Activated T-cell treated with anti-CD3 and anti-CD28 coated beads for 24 hours (primary cell): ENCODE measurements at places on chromosomes 13 and 19.
A peak's percentile ranks its signal among the peaks of the same experiment; 100 is the strongest.

GRCh38 chr19:17866964-17867486 is 4.7 kb upstream of the SLC5A5 start:
- no peak for DNase-seq

GRCh38 chr19:7575434-7576040 is 20.1 kb upstream of the CAMSAP3 start:
- no peak for DNase-seq

GRCh38 chr13:98187965-98188261 is 10.8 kb upstream of the RNF113B start:
- DNase-seq = no peak

GRCh38 chr13:59790626-59791025 is 373.1 kb downstream of the DIAPH3 start:
- no peak for DNase-seq

DNA sequence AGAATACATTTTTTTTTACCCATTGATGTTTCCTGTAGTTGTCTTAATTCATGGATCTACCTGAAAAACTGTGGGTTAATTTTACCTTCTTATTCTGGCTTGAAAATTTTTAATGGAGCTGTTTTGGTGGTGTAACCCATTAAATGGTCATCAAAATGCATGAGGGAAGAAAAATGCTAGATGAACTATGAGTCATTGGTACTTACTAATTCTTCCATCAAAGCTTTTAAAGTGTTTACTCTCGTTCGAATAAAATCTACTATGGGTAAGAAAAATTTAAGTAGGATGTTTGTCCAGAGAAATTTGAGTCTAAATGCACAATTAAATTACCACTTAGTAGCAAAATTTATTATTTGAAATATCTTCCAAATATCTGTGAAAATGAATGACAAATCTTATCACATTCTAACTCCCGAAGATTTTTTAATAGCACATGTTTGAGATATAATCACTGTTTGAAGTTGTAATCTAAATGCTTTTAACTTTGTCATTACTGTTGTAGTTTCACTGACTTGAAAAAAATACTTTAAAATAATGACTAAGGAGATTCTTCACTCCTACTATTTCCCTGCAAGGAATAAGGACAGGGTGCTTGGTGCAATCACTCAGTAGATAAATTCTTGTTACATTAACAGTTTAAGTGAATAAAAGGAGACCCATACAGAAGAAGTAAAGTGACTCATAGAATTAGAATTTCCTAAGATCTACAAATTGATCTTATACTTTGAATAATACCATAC is 437.7 kb downstream of the IRS2 start:
- no peak for DNase-seq

DNA sequence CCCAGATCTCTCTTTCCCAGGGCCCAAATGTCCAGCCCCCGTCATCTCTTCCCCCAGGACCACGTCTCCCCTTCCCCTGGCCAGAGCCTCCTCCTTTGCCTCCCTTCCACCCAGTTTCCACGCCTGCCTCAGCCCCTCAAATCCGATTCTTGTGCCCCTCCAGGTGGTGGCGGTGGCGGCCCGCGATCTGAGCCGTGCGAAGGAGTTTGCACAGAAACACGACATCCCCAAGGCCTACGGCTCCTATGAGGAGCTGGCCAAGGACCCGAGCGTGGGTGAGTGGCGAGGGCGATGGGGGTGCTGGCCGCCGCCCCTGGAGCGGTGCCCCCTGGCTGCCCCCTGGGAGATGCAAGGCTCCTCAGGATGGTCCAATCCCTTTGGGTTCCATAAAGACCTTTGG is 1.3 kb downstream of the DHDH start:
- no peak for DNase-seq

- no peak for DNase-seq
These were observed 566 bp upstream of the CCDC97 start for GRCh38 chr19:41309180-41310032.

- DNase-seq = no peak
These were observed 26.8 kb downstream of the CLDN10 start for GRCh38 chr13:95579303-95579702.

DNA sequence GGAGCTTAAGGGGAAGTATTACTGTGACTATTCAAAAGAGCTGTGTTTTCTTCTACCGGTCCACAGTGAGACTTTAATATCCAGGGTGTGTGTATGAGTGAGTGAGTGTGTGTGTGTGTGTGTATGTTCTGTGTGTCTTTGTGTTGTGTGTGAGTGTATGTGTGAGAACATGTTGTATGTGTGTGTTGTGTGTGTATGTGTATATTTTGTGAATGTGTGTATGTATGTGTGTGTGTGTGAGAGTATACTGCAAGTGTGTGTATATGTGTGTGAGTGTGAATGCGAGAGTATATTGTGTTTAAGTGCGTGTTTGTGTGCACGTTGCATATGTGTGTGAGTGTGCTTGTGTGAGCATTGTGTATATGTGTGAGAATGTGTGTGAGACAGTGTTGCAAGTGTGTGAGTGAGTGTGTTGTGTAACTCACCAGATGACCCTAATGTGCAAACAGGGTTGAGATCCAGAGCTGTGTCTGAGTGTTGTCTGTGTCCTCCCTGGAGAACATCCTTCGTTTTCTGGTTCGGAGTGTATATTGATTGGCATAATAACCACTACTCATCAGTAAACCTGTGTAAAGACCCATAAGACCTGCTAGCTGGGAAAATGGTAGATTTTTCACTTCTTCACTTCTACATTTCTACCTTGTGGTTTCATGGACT is 101.1 kb upstream of the RNF113B start:
- DNase-seq = no peak

DNA sequence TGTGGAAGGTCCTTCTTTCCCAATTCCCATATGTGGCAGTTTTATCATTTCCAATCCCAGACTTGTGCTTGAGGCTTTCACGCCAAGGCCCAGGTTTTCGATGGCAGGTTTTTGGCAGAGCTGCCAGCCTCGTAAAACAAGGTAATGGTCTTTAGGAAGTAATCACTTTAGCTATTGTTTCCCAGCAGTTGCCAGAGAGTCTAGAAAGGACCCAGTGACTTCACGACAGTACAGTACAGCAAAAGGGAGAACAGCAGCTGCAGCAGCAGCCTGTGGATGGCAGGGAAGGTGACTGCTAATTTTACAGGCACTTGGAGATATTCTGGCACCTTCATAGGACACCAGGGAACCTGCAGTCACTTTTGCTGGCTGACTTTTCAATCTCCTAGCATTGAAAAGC is 291.6 kb upstream of the MAB21L1 start:
- no peak for DNase-seq

DNA sequence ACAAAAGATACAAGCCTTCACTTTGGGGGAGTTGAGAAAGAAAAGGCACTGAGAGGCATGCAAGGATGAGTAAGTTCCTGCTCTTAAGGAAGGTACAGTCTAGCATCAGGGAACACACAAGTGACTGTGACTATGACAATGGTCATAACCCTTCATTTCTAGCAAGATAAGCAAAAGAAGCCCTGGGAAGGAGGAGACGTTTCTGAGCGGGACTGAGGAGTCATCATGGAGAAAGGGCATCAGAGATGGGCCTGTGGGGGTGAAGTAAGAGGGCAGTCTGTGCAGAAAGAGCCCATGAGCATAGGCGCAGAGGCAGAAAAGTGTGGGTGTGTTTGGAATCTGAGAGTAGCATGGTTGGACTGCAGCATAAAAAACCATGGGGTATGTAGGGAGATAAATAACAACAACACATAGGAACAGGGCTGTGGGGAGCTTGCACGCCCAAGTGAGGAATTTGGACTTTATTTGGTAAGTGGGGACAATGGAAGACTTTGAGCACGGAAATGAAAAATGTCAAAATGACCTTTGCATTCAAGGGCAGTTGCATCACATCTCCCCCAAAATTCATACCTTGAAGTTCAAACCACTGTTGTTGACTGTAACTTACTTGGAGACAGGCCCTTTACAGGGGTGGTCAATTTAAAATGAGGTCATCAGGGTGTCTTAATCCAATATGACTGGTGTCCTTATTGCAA is 86.7 kb downstream of the MBNL2 start:
- no peak for DNase-seq

DNA sequence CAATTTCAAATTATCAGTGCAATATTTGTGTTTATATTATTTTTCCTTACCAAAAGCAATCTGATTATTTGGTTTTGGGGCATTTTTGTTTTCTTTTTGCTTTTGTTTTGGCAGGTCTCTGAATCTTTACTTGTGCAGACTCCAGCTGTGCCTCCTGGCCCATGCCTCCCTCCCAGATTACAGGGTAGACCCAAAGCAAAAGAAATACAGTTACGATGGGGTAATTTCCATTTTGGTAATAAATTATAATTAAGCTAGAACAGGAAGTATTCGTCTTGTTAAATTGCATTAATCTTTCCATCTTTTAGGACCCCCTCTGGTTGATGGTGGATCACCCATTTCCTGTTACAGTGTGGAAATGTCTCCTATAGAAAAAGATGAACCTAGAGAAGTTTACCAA is 29.2 kb upstream of the MLNR start:
- DNase-seq = no peak

- no peak for DNase-seq
These were observed 11.1 kb downstream of the LYL1 start for GRCh38 chr19:13091400-13092157.

- no peak for DNase-seq
These were observed 80.5 kb upstream of the MBNL2 start for GRCh38 chr13:97141564-97142005.

- no peak for DNase-seq
These were observed 35.3 kb downstream of the DACH1 start for GRCh38 chr13:71831716-71832115.

GRCh38 chr13:44578067-44578400 is 1.9 kb upstream of the TSC22D1 start:
- no peak for DNase-seq

- DNase-seq = no peak
These were observed 194.1 kb downstream of the NUFIP1 start for GRCh38 chr13:44795176-44795575.

DNA sequence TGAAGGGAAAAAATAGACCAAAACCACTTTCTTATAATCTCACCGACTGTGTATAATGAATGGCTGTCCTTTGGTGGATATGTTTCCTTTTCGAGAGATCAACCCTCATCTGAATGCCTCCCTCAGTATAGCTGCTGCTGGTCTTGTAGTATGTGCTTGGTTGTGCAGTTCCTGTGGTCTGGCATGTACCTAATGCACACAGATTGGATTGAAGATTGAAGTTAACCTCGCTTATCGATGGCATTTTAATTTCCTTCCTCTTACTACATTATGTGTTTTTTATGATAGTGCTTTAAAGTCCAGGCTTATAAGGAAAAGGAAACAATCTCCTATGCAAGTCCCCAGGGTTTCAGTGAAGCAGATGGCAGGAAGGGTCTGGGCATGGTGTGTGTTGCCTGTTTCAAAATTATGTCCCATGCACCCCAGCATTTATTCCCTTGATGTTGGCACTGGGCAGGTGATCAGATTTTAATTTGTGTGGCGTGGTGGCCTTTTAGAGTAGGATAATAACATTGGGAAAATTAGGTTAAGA is 334.1 kb downstream of the SHISA2 start:
- no peak for DNase-seq

- no peak for DNase-seq
These were observed 201.7 kb upstream of the UBL3 start for GRCh38 chr13:30052120-30052519.

GRCh38 chr19:28401739-28402424 is 811.1 kb downstream of the UQCRFS1 start:
- no peak for DNase-seq

GRCh38 chr13:110830331-110830730 is 84.5 kb downstream of the ANKRD10 start:
- DNase-seq = no peak

- no peak for DNase-seq
These were observed 25.6 kb upstream of the PCCA start for GRCh38 chr13:100063333-100063732.

DNA sequence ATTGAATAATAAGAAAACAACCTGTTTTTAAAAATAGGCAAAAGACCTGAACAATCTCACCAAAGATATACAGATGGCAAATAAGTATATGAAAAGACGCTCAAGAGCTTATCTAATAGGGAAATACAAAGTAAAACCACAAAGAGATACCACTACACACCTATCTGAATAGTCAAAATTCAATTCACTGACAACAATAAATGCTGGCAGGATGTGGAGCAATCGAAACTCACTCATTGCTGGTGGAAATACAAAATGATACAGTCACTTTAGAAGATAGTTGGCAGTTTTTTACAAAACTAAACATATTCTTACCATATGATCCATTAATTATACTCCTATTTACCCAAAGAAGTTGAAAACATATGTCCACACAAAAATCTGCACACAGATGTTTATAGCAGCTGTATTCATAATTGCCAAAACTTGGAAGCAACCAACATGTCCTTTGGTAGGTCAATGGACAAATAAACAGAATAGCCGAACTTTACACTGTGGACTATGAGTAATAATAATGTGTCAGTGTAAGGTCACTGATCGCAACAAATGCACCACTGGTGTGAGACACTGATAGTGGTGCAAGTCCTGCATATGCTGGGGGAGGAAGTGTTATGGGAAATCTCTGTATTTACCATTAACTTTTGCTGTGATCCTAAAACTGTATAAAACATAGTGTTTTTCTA is 20.8 kb downstream of the ZC3H13 start:
- DNase-seq = no peak

- DNase-seq = no peak
These were observed 12.6 kb downstream of the SCEL start for GRCh38 chr13:77548095-77548494.

GRCh38 chr19:51799034-51799773 is 4.2 kb downstream of the FPR3 start:
- DNase-seq = no peak

DNA sequence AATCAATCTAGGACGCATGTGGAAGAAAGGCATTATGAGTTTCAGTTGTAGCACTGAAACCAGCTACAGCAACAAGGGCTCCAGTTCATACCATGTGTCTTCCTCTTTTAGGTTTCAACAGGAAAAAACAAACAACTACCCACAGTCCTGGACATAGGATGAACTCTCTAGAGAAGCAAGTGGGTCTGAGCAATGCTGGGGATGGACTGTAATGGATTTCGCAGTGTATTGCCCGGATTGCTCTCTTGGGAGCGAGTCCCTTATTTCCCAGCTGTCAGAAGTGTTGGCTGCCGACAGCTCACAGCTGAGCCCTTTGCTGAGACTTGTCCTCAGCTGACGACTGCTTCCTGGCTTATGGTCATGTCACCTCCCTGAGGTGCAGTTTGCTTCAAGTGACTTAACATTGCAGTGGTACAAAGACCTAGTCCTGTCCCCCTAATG is 12.1 kb upstream of the MYCBP2 start:
- no peak for DNase-seq

DNA sequence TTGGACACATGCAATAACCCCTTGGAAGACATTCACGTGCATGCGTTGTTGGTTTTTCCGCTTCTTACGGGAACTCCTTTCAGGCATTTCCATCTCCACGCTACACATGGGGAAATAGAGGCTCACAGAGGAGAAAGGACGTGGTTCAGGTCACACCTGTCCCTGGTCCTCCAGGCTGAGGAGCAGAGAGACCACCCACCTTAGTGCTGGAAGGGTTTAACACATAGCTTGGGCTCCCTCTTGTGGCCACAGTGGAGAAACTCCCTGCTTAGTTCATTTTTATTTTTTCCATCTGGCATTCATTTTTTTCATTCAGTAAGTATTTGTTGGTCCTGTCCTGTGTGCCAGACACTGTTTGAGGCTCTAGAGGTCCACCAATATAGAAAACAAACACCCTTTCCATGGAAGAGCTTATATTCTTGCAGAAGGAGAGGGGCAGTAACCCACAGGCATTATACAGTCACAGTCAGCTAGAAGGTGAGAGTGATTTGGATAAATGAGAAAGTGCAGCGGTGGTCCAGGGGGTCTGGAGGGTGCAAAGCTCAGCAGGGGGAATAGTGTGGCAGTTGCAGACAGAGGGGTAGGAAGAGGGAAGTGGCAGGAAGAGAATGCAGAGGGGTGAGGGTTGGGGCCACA is 24.2 kb upstream of the TTYH1 start:
- peak; percentile 50 for DNase-seq
